ENCODE measurements at places on chromosomes 12 and 14.

DNA sequence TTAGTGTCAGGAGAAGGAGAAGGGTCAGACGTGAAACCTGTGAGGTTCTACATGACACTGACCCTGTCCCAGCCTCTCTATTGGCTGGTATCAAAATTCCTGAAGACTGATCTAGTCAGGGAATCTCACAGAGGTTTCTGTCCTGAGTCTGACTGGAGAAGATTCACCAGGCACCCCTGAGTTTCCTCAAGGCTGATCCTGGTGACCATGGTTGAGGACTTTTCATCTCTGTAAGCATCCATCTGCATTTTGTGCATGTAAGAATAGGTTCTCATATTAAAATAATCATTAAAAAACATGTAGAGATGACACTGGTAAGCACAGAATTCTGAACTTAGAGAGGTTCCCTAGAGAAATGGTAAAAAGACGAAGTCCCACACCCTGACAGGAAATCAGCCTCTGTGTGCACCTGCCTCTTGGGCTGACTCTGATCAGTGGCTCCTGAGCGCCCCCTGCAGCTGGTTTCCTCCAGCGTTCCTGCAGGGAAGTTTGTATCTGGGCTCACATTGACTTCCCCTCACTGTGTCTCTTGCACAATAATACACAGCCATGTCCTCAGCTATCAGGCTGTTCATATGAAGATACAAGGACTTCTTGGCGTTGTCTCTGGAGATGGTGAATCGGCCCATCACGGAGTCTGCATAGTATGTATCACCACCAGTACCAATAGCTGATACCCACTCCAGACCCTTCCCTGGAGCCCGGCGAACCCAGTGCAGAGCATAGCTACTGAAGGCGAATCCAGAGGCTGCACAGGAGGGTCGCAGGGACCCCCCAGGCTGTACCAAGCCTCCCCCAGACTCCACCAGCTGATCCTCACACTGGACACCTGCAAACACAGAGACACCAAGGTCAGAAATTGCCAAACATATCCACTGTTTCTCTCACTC lies 991.9 kb downstream of the TMEM121 start:
- no peak for DNase-seq

DNA sequence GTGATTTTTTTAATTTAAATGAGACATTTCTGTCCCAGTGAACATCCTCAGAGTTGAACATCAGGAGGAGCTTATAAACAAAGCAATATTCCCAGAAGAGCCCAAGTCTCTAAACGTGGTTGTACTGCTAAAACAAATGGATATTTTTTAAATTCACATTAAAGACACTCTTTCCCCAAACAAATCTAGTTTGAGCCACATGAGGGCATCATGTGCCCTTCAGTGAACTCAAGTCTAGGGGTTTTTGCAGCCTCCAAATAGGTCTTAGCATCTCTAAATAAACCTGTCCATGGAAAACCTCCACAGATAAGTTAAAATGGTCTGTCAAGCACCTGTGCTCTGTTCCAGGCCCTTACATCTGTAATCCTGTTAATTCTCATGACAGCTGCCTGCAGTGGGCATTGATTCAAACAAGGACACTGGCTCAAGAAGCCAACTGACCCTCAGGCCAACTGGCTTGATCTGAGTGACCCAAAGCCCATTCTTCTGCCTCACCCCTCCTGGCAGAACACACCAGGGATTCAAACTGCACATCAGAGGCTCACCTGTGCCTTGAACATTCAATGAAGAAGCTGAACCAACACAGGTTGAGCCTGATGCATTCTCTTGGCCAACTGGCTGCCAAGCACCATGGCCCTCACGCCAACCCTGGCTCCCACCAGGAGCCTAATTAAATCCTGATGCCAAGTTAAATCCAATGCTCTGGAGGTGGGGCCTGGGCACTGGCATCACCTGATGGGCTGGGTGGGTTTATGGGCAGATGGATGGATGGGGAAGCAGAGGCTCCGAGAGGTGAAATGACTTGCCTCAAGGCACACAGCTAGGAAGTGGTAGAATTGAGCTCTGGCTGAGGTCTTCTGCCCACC lies 8.6 kb downstream of the ISCU start:
- DNase-seq: peak; percentile 51

GRCh38 chr12:70756118-70756517 lies 118.9 kb upstream of the PTPRB start:
- peak; percentile 21 for DNase-seq

GRCh38 chr12:58242796-58243630 lies 301.6 kb downstream of the ATP23 start:
- DNase-seq: no peak

- DNase-seq: peak; percentile 17
Observed at GRCh38 chr12:66708704-66709456, 30.0 kb upstream of the GRIP1 start.

- peak; percentile 5 for DNase-seq
Observed at GRCh38 chr14:38255673-38256532, at the start of gene CLEC14A. Gene CLEC14A, minus strand, starts transcription at chr14:38256093. Its CDS starts 71 bp downstream, at chr14:38256022.

DNA sequence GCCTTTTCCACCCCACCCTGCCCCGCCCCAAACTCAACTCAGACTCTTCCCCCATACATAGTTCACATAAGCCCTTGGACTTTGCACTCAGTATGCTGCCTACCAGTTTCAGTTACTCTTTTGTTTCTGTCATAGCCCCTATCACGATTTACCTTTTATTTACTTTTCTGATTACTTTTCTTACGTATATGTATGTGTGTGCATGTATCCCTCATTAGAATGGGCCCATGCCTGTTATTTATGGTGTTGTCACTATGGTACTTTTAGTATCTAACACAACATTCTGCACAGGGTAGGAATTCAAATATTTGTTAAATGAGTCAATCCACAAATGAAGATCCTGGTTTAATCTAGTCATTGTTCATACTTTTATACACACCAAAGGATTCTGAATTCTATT lies 16.5 kb upstream of the LUM start:
- peak; percentile 46 for DNase-seq

DNA sequence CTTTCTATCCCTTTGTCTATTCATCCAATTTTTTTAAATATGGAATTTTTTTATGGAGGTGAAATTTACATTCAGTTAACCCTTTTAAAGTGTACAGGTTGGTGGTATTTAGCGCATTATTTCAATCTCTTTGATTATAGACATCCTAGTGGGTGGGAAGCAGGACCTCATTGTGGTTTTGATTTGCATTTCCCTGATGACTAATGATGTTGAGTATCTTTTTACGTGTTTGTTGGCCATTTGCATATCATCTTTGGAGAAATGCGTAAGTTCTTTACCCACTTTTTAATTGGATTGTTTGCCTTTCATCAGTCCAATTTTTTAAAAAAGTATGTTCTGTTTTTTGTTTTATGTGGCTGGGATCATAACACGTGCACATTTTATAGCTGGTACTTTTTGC lies 20.8 kb downstream of the PAPLN start:
- no peak for DNase-seq

GRCh38 chr12:7142056-7142644 lies 12.0 kb downstream of the CLSTN3 start:
- DNase-seq: peak; percentile 81

DNA sequence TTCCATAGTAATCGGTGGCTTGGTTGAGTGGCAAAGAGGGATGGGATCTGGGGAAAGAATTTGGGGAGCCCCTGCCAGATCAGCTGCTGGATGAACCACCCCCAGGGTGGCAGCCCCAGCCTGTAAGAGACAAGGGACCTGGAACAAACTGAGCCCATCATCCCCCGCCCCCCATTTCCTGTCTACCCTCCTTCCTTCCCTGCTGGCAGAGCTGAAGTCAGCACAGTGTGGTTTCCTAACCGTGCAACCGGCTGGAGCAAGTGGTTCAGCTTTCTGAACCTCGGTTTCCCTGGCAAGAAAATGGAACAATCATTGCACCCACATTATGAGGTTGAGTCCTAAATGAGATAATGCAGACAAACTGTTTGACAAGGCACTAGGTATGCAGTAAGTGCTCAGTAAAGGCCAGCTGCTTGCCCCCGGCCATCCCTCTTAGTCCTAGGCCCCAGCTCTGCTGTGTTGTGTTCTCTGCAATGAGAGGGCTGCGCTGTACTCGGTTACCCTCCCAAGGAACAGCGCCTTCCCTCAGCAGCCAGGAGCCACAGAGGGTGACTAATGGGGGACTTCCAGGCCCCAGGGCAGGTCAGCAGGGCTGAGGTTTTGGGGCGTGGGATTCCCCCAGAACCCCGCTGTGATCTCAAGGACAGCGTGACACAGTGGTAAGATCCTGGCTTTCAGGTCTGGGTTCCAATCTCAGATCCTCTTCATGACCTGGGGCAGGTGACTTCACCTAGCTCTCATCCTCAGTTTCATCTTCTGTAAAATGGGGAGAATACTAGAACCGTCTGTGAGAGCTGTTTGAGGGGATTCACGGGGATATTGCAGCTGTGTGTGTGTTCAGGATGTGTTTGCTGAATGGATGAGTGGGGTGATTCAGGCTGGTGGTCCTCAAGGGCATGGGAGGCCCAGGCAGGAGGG lies 16.5 kb downstream of the SELPLG start:
- DNase-seq: no peak

GRCh38 chr14:60647837-60648248 lies 1.4 kb downstream of the SIX1 start:
- DNase-seq: no peak
